Non-pigmented ciliary epithelial cell (primary cell): ENCODE measurements at places on chromosomes 5 and 9.
A peak's percentile ranks its signal among the peaks of the same experiment; 100 is the strongest.

GRCh38 chr5:9877488-9877887, 247.3 kb upstream of the TAS2R1 start:
- DNase-seq: no peak

DNA sequence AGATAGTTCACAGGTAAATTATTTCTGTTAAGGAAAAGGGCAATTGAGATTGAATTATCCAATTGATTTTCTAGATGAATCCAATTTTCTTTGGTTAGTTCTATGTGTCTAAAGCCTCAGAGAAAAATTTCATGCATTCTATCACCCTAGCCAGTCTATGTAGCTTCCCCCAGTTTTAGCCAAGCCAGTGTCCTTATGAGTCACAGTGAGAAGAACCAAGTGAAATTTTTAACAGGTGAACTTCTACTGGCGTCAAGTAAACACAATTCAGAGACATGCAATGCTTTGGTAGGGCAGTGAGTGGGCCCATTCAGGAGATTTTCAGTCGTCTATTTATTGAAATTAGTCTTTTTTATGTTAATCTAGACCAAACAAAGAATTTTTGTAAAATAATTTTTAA, 1077.4 kb upstream of the ARRDC3 start:
- DNase-seq: no peak

- DNase-seq: no peak
Measured at GRCh38 chr9:5448016-5448415, 2.3 kb upstream of the CD274 start.

GRCh38 chr9:27653246-27653645, 80.0 kb upstream of the C9orf72 start:
- no peak for DNase-seq

DNA sequence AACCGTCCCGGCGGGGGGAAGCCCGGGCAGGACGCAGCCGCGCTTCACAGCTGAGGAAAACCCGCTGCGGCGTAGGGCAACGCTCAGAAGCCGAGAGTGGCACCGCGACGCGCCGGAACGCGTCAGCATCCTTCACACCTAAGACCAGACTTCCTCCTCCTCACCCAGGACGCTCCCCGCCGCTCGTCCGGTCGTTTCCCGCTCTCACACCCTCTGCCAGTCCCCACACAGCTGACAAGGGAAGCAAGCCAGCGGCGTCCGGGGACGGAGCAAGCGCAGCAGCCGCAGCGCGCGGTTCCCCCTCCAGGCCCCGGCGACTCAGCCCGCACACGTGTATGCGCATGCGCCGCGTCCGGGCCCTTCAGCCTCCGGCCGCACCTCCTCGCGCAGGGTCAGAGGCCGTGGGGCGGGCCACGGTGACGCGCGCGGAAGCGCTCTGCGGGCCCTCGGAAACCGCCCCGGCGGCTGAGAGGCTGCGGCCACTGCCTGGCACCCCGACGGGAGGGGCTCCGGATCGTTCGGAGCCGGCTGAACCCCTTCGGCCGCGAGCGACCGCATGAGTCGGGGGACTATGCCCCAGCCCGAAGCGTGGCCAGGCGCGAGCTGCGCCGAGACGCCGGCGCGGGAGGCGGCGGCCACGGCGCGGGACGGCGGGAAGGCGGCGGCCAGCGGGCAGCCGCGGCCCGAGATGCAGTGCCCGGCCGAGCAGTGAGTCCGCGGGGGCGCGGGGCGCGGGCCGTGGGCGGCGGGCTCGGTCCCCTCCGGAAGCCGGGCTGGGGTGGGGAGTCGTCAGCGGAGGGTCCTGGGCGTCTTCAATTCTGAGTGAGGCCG, at the start of gene OTULIN:
OTULIN (plus strand) TSS at position 449 of the 831 bp plus-strand sequence; CDS start at position 557, 108 bp downstream.
- DNase-seq: no peak

- DNase-seq: no peak
Measured at GRCh38 chr5:139924294-139925215, 118.5 kb downstream of the NRG2 start.

DNA sequence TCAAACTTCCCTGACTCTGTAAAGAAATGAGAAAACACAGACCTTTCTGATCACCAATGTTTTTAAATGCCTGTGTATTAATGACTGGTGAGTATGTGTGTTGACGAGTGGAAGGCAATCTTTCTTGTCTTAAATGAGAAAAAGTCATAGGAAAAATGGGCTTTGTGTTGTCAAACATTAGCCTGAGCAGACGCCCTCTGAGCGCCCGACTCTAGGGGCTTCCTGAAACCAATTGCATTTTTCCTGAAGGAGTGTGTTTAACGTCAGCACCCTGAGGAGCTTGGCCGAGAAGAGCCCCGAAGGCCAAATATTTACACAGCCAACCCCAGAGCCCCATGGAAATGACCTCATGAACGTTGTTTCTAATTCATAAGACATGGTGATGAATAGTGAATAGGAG, 154.3 kb downstream of the PHF2 start:
- no peak for DNase-seq

- peak; percentile 80 for DNase-seq
Measured at GRCh38 chr9:20297646-20298084, 324.6 kb downstream of the MLLT3 start.

GRCh38 chr5:54528633-54529209, 11.2 kb downstream of the SNX18 start:
- DNase-seq: no peak

- DNase-seq: no peak
Measured at GRCh38 chr9:131992906-131993657, 86.6 kb downstream of the MED27 start.

DNA sequence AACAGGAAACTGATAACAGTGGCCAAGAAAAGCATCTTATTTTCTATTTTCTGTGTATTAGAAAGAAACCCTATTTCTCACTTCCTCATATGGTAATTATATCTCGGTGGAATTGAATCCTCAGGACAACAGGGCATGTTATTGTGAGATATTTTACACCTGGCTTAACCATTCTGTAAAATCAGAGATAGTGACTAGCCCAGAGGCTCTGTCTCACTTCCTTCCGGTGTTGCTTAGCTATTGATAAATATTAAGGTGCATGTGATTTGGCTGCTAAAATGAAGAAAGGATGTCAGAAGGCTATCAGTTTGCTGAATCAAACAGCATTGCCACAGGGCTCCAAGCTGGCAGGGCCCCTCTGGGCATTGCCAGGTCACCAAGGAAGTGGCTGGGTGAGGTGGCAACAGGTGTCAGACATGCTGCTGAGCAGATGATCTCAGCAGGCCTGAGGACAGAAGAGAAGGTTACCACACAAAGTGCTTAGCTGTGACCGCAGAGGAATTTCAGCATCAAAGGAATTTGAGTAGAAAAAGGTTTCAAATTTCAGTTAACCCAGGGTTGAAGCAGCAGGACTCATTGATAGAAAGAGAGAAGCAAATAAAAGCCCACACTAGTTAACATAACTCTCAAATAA, 330.7 kb downstream of the PDE4D start:
- no peak for DNase-seq

GRCh38 chr9:131181091-131181681, 55.8 kb downstream of the NUP214 start:
- no peak for DNase-seq

- DNase-seq: no peak
Measured at GRCh38 chr9:68802525-68803015, 97.5 kb downstream of the PIP5K1B start.

DNA sequence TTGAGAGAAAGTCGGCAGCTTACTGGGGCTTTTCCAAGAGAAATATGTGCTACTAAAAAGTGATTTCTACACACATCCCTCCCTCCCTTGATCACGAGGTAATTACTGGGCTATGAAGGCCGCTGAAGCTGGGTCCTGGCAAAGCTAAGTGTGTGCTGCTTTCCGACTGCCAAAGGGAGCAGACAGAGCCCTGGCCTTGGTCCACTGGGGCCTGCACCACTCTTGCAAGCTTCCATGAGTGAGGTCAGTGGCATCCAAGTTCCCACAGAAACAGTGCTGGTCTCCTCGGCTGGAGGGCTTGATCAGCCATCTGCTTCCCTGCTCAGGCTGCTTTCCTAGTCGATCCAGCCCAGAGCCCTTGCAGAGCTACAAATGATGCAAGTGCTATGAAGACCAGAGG, 154.8 kb upstream of the LHFPL2 start:
- DNase-seq: no peak

GRCh38 chr5:179185256-179185940, 125.2 kb downstream of the ZNF354C start:
- DNase-seq: no peak
